ENCODE measurements at places on chromosomes 16 and 17. TPM values are rescaled to one million over a fixed set of nuclear protein-coding genes. Genes with fewer than 3 reads are reported as not detected.

DNA sequence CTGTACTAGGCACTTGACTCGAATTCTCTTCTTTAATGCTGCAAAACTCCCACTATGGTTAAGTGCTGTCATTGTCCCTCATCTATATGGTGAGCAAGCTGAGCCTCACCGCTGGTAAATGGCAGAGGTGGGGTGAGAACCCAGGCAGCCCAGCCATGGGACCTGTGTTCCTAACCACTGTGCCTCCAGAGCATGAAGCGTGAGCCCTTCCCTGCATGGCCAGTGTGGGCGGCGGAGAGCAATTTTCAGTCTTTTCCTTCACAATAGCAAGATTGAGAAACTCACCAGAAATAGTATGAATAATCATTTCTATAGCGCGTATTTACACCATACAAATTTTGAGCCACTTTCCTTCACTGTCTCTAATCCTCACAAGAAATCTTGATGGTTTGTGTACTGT is 9.2 kb downstream of the BFAR start:
- DNase-seq: no peak
- H3K4me1 ChIP-seq: peaks cover 23% of the 10 kb centered on the region
- H3K36me3 ChIP-seq: peaks cover 11% of the 10 kb centered on the region
- peak overlapping the region; percentile 73 for H3K27ac ChIP-seq
- H3K27me3 ChIP-seq: no peaks in the 10 kb centered on the region

The TP53TG3B gene
- not detected for total RNA-seq

DNA sequence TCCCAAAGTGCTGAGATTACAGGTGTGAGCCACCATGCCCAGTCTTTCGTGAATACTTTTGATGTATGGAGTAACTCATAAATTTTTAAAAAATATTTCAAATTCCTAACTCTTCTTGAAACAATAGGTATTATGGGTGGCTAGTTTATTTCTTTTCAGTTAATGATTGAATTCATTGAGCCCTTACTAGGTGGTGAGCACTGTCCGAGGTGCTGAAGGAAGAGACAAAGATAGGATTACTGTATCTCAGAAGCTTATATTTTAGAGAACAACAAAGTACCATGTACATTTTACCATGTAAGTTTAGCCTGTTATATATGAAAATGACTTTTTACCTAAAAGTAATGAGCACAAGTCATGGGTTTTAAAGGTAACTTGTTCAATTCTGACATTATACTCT is 418.3 kb downstream of the NPIPA7 start:
- no peaks in the 10 kb centered on the region for H3K4me1 ChIP-seq
- H3K27ac ChIP-seq: no peak overlapping the region

The MEOX1 gene
- 1.1 TPM for total RNA-seq

DNA sequence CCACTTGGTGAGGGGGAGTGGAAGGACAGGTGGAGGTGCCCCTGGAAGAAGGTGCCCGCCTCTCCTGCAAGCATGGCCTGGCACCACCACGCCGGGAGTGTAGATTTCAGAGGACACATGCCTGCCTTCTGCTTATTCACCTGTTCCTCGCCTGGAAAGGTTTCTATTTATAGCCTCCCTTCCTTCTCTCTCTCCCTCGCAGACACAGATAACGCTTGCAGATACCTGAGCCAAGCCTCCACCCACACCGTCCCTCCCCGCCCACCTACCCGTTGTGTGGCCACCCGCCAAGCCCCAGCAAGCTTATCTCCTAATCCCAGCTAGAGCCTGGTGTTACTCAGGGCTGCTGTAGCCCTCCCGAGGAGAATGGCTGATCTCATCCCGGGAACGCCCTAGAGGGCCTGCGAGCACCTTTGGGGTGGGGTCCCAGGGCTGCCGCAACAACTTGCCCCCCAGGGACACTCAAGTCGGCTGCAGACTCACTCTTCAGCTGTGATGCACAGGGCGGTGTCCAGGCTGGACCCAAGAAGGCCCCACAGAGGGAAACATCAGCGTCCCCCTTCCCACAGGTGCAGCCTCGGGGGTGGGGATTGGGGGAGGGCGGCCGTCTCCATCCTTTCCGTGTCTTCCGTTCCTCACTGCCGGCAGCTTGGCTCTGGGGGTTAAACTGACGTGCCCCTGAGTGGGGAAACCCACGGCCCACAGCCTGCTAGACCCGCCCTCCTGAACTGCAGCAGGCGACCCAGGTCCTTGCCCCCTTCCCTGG is 1.9 kb upstream of the SNAI3 start:
- DNase-seq: peak; percentile 8
- peak overlapping the region; percentile 62 for H3K27ac ChIP-seq
- peaks cover 6% of the 10 kb centered on the region for H3K4me1 ChIP-seq
- peak overlapping the region; percentile 19 for H3K4me3 ChIP-seq
- H3K27me3 ChIP-seq: peaks cover 40% of the 10 kb centered on the region
- no peaks in the 10 kb centered on the region for H3K36me3 ChIP-seq

The CCDC40 gene
- total RNA-seq: 26.9 TPM

- no peak overlapping the region for H3K27ac ChIP-seq
- H3K36me3 ChIP-seq: no peaks in the 10 kb centered on the region
- DNase-seq: no peak
- peaks cover 27% of the 10 kb centered on the region for H3K27me3 ChIP-seq
- H3K4me3 ChIP-seq: no peak overlapping the region
Measured at GRCh38 chr17:77657839-77658238, 300.7 kb upstream of the TNRC6C start.

The COG8 gene
- 58.6 TPM for total RNA-seq

DNA sequence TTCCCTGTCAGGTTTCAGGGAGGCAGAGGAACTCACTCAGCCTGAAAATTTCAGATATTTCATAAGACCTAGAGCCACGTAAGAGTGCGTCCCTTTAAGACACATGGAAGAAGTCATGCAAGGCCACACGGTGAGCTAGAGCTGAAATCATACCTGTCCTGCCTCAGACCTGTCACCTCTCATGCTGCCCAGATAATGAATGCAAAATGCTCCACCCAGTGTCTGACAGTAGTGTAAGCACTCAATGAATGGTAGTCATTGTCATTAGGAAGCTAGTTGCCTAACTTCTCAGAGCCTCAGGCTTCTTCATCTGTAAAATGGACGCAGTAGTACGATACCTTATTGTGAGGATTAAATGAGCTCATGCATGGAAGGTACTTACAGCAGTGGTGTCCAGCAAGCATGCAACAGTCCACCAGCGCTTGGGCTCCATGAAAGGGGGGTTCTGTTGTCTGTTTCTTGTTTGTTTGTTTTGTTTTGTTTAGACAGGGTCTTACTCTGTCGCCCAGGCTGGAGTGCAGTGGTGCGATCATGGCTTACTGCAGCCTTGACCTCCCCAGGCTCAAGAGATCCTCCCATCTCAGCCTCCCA is 60.7 kb downstream of the WSB1 start:
- peaks cover 4% of the 10 kb centered on the region for H3K4me1 ChIP-seq
- peak overlapping the region; percentile 71 for H3K4me3 ChIP-seq
- H3K27me3 ChIP-seq: no peaks in the 10 kb centered on the region
- no peaks in the 10 kb centered on the region for H3K36me3 ChIP-seq
- no peak for DNase-seq

DNA sequence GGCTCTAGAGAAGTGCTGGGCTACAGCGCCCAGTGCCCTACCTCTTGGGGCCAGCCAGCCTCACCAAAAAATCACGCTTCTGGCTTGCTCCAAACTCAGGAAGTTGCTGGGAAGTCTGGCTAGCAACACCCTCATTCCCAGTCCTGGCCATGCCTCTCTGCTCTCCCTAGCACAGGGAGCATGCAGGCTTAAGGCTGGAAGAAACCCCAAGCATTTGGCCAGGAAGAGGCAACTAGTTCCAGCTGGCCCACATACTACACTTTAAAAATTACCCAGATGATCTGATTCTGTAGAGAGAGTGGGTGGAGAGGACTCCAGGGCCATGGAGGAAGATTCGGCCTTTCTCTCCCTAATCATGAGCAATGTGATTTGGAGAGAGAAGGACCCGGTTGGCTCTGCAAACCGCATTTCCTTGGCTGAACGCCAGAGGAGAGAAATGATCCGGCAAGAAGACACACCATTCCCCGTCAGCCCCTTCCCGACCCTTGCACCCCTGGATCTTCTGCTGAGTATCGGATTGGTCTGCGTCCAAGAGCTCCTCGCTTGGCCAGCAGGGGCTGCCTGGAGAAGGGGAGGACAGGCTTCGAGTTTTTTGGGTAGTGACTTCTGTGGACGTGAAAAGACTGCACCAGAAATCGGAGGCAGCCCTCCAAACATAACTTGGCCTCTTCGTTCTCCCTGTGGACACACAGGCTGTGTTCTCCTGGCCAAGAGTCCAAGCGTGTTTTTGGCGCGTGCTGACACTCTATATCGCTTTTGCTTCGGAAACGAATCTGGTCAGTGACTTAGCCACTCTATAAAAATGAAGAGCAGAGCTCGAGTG is 406.3 kb downstream of the WWOX start:
- H3K4me1 ChIP-seq: peaks cover 12% of the 10 kb centered on the region
- H3K36me3 ChIP-seq: no peaks in the 10 kb centered on the region
- no peak for DNase-seq
- H3K27ac ChIP-seq: no peak overlapping the region

- DNase-seq: no peak
- no peak overlapping the region for H3K4me3 ChIP-seq
- no peaks in the 10 kb centered on the region for H3K27me3 ChIP-seq
- H3K36me3 ChIP-seq: no peaks in the 10 kb centered on the region
Measured at GRCh38 chr16:69508033-69508755, 57.6 kb upstream of the NFAT5 start.

DNA sequence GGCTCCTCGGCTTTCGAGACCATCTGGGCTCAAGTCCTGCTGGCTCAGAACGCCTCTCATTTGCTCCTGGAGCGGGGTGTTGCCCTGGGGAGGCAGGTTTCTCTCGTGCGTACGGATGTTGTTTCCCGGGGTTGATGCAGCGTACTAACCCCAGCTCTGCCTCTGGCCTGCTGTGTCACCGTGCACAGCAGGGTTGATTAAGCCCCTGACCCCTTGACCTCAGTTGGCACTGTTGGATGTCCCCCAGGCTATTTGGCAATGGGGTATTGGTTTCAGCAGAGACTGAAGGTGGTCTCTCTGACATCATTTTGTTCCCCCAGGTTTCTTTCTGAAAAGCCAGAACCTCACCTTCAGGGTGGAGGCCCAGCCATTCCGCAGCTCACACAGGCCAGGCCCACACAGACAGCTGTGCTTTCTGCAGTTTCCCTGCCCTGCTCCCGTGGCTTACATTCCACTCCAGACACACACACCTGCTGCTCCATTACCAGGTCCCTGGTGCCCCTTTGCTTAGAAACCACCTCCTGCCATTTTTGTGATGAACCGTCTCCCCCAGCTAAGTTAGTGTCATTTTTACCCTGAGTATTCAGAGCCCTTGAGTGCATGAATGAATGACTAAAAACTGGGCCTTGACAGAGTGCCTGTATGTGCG is 233.5 kb downstream of the CCDC182 start:
- H3K36me3 ChIP-seq: peaks cover 2% of the 10 kb centered on the region
- peak overlapping the region; percentile 79 for H3K27ac ChIP-seq
- no peaks in the 10 kb centered on the region for H3K27me3 ChIP-seq
- peaks cover 1% of the 10 kb centered on the region for H3K4me1 ChIP-seq
- no peak overlapping the region for H3K4me3 ChIP-seq

GRCh38 chr17:50925296-50925891 is 59.2 kb upstream of the TOB1 start:
- no peak for DNase-seq
- no peak overlapping the region for H3K27ac ChIP-seq
- H3K27me3 ChIP-seq: peaks cover 13% of the 10 kb centered on the region
- peaks cover 9% of the 10 kb centered on the region for H3K4me1 ChIP-seq
- H3K36me3 ChIP-seq: no peaks in the 10 kb centered on the region
- no peak overlapping the region for H3K4me3 ChIP-seq

- H3K27me3 ChIP-seq: no peaks in the 10 kb centered on the region
- no peak for DNase-seq
- peak within 1 kb of the TSS; percentile 87 for H3K27ac ChIP-seq
- peaks cover 10% of the 10 kb centered on the region for H3K4me1 ChIP-seq
- no peak within 1 kb of the TSS for H3K4me3 ChIP-seq
Measured at GRCh38 chr17:41060052-41060604, at the start of gene KRTAP2-3. Gene KRTAP2-3 (minus strand): TSS chr17:41060114. CDS start chr17:41060050, 64 bp downstream.

DNA sequence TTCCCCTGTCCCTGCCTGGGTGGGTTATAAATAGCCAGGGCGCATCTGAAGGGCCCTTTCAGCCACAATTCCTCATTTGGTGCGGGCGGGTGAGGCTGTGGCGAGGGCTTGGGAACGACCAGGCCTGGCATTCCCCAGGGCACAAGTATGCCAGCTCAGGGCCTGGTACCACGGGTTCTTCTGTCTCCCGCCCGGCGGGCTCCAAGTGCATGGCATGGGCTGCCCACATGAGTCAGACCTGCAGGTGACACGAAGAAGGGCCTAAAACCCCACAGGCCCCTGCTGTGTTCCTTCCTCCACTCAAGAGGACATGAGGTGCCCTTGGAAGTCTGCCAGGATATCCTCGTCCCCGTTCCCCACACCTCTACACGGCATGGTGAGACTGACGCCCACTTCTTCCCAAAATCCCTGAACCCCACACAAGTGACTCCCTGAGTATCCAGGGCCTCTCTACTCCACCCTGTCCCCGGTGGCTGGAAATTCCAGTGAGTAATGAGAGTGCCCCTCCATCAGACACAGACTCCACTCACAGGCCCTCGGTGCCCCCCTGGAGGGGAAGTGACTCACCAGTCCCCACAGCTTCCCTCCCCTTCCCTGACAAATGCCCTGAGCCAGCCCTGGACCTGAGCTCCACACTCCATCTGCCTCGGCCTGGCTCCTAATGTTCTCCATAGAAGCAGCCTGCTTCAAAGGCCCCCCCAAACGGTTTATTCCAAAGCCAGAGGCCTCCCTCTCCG is 68.8 kb downstream of the ABR start:
- DNase-seq: no peak
- H3K4me1 ChIP-seq: peaks cover 16% of the 10 kb centered on the region
- no peaks in the 10 kb centered on the region for H3K27me3 ChIP-seq
- no peaks in the 10 kb centered on the region for H3K36me3 ChIP-seq
- peak overlapping the region; percentile 23 for H3K27ac ChIP-seq

DNA sequence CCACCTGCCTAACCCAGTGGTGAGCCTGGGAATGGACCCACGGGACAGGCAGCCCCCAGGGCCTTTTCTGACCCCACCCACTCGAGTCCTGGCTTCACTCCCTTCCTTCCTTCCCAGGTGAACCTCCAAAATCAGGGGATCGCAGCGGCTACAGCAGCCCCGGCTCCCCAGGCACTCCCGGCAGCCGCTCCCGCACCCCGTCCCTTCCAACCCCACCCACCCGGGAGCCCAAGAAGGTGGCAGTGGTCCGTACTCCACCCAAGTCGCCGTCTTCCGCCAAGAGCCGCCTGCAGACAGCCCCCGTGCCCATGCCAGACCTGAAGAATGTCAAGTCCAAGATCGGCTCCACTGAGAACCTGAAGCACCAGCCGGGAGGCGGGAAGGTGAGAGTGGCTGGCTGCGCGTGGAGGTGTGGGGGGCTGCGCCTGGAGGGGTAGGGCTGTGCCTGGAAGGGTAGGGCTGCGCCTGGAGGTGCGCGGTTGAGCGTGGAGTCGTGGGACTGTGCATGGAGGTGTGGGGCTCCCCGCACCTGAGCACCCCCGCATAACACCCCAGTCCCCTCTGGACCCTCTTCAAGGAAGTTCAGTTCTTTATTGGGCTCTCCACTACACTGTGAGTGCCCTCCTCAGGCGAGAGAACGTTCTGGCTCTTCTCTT is 2.6 kb upstream of the STH start:
- H3K36me3 ChIP-seq: no peaks in the 10 kb centered on the region
- peaks cover 3% of the 10 kb centered on the region for H3K27me3 ChIP-seq
- H3K4me3 ChIP-seq: no peak overlapping the region
- H3K27ac ChIP-seq: no peak overlapping the region

The KRT20 gene
- total RNA-seq: not detected

The GNAO1 gene
- total RNA-seq: 14.6 TPM
